ENCODE measurements at places on chromosomes 5 and 9. TPM values are rescaled to one million over a fixed set of nuclear protein-coding genes. Genes with fewer than 3 reads are reported as not detected.

SLIT3 gene
- total RNA-seq: not detected

PHF24 gene
- not detected for total RNA-seq

SPATA31E1 gene
- under 0.01 TPM for total RNA-seq

FBP2 gene
- total RNA-seq: 0.29 TPM

IL3 gene
- total RNA-seq: not detected

SLC45A2 gene
- not detected for total RNA-seq

BARHL1 gene
- not detected for total RNA-seq

SLC2A8 gene
- total RNA-seq: 11.0 TPM

LRRC19 gene
- total RNA-seq: not detected

GRM6 gene
- not detected for total RNA-seq

BRD3OS gene
- total RNA-seq: 42.1 TPM

FGF18 gene
- total RNA-seq: not detected

AIF1L gene
- not detected for total RNA-seq

LHX3 gene
- total RNA-seq: not detected

ACSL6 gene
- under 0.01 TPM for total RNA-seq

KCNMB1 gene
- not detected for total RNA-seq

SOX30 gene
- total RNA-seq: not detected

CDX1 gene
- not detected for total RNA-seq

IL17B gene
- total RNA-seq: not detected

TTC39B gene
- 14.2 TPM for total RNA-seq

SUSD1 gene
- total RNA-seq: 20.5 TPM

GABRA6 gene
- total RNA-seq: not detected

GARIN3 gene
- total RNA-seq: not detected

PCA3 gene
- total RNA-seq: not detected

LHX6 gene
- total RNA-seq: not detected

ABO gene
- total RNA-seq: not detected

BHMT2 gene
- total RNA-seq: 8.9 TPM

THBS4 gene
- total RNA-seq: 0.18 TPM

MYMK gene
- total RNA-seq: not detected

LHFPL2 gene
- total RNA-seq: 21.6 TPM

PCDHB9 gene
- 0.18 TPM for total RNA-seq

SMIM3 gene
- total RNA-seq: 70.7 TPM

REEP2 gene
- 31.4 TPM for total RNA-seq

TSSK1B gene
- not detected for total RNA-seq

ANKRD33B gene
- 1.9 TPM for total RNA-seq

CCL28 gene
- total RNA-seq: 0.86 TPM

CCL27 gene
- 0.58 TPM for total RNA-seq

STRBP gene
- total RNA-seq: 2.6 TPM

PCDHGC3 gene
- total RNA-seq: 38.6 TPM

ENG gene
- 54.2 TPM for total RNA-seq

GRK6 gene
- total RNA-seq: 55.9 TPM

GMCL2 gene
- not detected for total RNA-seq

DCANP1 gene
- not detected for total RNA-seq

HSPB3 gene
- total RNA-seq: not detected

BAAT gene
- total RNA-seq: not detected

IFNK gene
- total RNA-seq: not detected

PLPP7 gene
- total RNA-seq: 14.9 TPM

Measured in myometrial cell (primary cell).